ENCODE measurements at places on chromosomes 12 and 14.
A peak's percentile ranks its signal among the peaks of the same experiment; 100 is the strongest.

GRCh38 chr14:61121355-61121787 is 140.3 kb downstream of the SLC38A6 start:
- DNase-seq: no peak

DNA sequence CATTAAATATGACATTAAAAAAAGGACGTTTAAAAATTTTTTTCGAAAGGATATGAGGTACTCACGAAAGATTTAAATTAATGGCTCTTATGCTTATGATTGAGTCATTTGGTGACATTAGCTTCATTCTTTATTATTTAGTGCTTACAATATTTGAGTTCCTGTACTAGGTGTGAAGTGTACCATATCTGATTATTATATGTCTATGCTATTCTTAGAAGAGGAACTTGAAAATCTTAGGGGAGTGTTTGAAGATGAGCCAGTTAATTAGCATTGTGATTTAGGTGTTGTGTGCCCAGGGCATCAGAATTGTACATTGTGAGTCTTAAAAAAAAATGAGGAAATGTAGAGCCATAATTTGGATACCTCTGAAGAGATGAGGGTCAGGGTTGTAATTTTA is 118.6 kb downstream of the FUT8 start:
- DNase-seq: no peak

- no peak for DNase-seq
Observed at GRCh38 chr12:67966560-67966959, 22.7 kb upstream of the IFNG-AS1 start.

GRCh38 chr12:54602661-54603060 is 14.2 kb upstream of the PPP1R1A start:
- no peak for DNase-seq

DNA sequence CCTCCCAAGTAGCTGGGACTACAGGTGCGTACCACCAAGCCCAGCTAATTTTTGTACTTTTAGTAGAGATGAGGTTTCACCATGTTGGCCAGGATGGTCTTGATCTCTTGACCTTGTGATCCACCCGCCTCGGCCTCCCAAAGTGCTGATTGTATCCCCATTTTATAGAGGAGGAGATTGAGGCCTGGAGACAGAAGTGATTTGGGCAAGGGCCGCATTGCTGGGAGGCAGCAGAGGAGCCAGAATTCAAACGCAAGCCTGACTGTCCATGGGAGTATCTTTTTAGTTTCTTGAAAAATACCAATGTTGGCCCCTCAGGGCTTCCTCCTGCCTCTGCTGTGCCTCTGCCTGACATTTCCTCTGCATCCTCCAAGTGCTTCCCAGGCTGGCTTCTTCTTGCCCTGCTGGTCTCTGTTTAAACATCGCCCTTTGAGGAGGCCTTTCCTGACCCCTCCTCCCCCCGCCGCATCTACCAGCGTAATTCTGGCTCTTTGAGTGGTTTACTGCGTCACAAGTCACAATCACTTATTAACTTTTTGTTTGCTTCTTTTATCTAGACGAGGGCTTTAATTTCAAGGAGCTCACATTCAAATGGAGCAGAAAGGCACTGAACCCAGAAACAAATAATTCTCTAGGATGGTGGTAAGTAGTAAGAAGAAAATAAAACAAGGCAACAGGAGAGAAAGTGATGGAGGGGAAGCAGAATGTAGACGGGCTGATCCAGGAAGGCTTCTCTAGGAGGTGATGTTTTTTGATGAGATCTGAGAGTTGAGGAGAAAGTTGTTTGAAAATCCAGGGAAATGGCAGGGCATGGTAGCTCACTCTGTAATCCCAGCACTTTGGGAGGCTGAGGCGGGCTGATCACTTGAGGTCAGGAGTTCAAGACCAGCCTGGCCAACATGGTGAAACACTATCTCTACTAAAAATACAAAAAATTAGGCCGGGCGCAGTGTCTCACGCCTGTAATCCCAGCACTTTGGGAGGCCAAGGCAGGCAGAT is 91.0 kb upstream of the MED13L start:
- no peak for DNase-seq

DNA sequence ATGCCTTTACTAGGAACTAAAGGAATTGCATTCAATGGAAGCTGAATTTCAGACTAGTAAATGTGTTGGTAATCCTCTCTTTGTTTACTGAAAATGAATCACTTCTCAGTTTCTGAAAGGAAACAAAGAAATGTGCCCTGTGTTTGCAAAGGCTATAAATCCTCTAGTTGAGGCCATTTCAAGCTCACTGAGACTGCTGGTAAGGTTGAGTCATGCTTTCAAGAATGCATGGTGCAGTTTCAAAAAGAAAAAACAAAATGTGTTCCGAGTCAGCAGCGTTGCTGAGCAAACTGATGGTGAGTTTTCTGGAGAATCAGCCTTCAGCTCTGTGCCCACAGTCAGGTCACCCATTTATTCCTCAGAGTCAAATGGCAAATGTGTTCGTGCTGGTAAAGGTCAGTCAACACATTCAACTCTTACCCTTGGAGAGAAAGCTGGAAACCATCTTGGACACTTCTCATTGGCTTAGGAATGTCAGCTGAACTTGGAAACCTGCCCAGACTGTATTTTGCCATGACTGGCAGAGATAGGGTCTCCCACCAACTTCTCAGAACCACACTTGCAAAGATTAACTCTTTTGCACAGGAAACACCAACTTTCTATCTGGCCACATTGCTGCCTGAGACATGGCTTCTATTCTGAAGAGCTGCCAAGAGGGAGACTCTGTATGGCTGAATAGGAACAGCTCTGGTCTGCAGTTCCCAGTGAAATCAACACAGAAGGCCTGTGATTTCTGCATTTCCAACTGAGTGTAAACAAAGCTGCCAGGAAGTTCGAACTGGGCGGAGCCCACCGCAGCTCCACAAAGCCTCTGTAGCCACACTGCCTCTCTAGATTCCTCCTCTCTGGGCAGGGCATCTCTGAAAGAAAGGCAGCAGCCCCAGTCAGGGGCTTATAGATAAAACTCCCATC is 484.4 kb downstream of the ATP23 start:
- DNase-seq: peak; percentile 47

DNA sequence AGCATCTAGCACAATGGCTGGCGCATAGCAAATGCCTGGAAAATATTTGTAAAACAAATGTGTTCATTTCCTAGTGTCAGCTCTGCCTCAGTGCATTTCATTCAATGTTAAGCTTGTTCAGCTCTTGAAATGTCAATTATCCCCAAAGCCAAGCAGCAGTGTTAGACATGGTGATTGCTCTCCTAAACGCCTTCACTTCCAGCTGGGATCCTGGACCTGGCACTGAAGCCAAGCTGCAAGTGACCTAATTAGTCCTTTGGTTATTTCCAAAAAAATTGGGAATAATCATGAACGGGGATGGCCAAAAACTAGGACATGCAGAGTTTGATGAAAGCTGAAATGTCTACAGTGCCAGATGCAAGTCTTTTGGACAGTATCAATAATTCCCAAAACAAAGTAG is 54.9 kb upstream of the MDGA2 start:
- no peak for DNase-seq

DNA sequence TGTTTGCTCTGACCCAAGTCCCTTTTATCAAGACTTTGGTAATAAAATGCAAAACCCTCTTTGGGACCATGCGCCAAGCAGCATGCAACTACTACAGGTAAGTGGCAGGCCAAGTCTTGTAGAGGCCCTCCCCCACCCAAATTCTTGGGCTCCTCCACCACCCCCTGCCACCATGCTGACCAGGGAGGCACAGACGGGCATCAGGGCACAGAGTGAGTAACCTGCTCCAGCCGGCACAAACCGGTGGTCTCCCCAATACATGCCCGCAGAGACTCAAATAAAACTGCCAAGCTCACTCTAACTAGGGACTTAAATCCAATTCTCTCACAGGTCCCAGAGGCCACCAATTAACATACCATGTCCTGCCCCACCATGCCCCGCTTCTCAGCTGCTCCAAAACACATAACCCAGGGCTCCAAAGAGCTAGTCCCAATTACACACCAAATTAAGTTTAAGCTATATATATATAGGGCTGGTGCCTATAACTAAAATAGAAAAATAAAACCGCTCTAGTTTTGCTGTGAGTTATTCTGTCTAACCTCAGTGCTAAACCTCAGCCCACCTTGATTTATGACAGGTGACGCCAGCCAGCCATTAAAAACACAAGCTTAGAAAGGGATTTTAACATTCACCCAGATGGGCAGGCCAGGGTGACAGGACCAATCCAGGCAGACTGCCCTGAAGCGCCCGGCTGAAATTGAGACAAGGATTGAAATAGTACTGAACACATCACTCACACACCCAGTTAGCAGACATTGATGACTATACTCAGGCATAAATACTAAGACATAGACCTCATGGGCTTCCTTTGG is 81.0 kb downstream of the CLMN start:
- no peak for DNase-seq

GRCh38 chr14:101622251-101623076 is 61.2 kb downstream of the DIO3 start:
- DNase-seq: no peak

- DNase-seq: peak; percentile 75
Observed at GRCh38 chr12:57240066-57240921, 10.7 kb downstream of the STAC3 start.

GRCh38 chr14:70803321-70804310 is 5.7 kb downstream of the MAP3K9 start:
- no peak for DNase-seq

GRCh38 chr12:85156569-85156968 is 120.4 kb downstream of the LRRIQ1 start:
- no peak for DNase-seq

GRCh38 chr12:70254846-70255245 is 11.6 kb downstream of the CNOT2 start:
- DNase-seq: no peak

DNA sequence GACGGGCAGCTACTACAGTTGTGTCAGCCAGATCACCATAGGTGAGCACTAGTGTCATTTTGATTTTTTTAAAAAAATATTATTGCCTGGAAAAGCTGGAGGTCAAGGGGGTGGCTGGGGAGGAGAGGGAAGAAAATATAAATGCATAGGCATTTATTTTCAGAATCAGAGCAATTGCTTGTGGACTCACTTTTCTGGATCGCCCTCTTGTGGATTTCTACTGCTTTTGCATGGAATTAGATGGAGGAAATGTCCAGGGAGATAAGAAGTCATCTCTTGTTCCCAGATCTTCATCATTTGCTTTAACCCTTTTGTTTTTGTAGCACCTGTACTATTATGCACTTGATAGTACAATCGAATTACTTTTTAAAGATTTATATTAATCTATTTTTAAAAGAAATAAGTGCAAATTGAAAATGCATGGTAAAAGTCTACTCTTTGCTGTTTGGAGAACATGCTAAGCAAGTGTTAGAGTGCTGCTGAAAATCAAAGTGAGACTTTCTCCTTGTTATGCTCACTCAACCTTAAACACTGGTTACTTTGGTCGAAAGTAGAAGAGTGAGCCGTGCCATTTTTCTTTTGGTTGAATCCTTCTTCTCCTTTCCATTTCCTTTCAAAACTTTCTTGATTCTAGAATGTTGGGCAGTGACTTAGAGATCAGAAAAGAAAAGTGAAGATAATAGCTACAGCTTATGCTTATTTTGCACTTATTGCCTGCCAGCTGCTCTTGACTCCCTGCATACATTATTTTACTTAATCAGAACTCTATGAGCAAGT is 60.6 kb upstream of the ANO4 start:
- DNase-seq: no peak

DNA sequence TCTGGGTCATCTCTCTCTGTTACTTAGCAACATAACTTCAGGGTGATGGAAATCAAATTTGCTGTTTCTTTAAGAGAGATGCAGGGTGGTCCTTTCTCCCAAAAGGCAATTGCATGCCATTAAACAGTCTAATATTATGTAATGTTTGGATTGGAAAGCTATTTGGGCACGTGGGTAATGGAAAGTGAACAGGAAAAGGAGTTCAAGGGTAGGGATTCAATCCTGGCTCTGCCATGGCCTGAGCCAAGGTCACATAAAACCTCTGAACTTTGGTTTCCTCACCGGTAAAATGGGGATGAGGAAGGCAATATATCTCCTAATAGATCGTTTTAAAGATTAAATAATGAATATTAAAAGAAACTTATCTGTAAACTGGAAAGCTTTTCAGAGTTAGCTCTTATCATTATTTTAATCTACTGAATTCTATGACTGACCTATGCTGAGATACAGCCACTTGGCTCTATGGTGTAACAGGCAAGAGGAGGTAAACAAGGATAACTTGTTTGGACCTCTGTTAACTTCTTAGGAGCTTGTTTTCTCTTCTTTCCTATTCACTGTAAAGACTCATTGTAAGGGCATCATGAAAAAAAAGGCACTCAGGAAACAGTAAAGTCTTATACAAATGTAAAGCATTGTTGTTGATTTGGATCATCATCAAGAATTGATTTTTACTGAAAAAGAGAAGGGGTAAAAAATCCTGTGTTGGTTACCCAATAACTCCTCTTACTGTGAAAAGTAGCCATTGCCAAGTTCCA is 55.7 kb upstream of the OVCH1 start:
- DNase-seq: no peak

- no peak for DNase-seq
Observed at GRCh38 chr12:57057067-57057751, 7.3 kb upstream of the MYO1A start.

GRCh38 chr12:76692846-76693245 is 71.1 kb upstream of the ZDHHC17 start:
- no peak for DNase-seq

DNA sequence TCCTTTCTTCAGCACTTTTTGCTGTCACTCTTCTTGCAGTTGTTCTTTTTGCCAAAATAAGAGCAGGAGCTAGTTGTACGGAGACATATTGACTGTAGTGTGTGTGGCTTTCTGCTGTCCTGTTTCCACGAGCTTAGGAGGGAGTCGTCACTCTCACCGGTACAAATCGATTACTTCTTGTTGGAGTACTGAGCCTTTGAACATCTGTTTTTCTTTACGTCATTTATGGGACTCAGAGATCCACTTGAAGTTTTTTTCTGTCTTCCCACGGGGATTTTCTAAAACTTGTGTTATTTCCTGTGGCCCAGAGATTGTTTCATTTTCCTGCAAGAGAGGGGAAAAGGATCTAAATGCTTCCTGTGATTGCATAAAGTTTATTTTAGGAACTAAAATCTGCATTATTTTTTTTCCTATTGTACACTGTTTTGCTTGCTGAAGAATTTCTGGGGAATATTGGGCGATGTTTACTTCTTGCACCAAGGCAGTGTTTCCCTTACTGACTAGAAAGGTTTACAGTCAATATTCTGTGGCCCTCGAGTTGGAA is 199.8 kb upstream of the ARHGAP5 start:
- no peak for DNase-seq

- DNase-seq: no peak
Observed at GRCh38 chr14:22561661-22562579, 27.1 kb downstream of the DAD1 start.

GRCh38 chr12:121111684-121112083 is 21.0 kb upstream of the P2RX7 start:
- no peak for DNase-seq

- no peak for DNase-seq
Observed at GRCh38 chr14:67673451-67673850, 981 bp downstream of the VTI1B start.

DNA sequence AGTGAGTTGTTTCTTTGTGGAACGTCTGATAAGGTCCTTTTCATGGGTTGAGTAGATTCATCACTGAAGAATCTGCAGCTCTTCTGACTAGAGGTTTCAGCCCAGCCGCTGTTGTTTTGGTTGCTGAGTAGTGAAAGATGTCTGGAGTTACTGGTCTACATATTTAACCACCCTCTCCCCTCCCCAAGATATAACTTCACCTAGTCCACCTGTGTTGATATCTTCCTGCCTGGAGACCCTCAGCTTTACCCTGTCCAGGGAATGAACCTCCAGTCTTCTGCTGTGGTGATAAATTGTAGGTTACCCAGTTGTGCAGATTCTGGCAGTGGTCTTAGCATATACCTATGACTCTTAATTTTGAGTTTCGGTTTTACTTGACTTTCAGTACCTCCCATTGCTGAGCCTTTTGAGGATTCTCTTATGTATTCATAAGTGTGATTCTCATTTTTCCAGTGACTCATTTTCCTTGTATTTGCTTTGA is 62.9 kb downstream of the CCDC91 start:
- peak; percentile 12 for DNase-seq

Measured in hepatic stellate cell (primary cell).